Ascending aorta (tissue), 2 donors: ENCODE measurements at places on chromosomes 5 and 9.
A peak's percentile ranks its signal among the peaks of the same experiment; 100 is the strongest.

GRCh38 chr9:3629495-3629894 lies 103.7 kb upstream of the RFX3 start:
- no peak for DNase-seq

- no peak for DNase-seq
Observed at GRCh38 chr5:138601444-138601843, 26.2 kb upstream of the HSPA9 start.

GRCh38 chr9:72538921-72539702 lies 17.7 kb downstream of the TMC1 start:
- DNase-seq: no peak

DNA sequence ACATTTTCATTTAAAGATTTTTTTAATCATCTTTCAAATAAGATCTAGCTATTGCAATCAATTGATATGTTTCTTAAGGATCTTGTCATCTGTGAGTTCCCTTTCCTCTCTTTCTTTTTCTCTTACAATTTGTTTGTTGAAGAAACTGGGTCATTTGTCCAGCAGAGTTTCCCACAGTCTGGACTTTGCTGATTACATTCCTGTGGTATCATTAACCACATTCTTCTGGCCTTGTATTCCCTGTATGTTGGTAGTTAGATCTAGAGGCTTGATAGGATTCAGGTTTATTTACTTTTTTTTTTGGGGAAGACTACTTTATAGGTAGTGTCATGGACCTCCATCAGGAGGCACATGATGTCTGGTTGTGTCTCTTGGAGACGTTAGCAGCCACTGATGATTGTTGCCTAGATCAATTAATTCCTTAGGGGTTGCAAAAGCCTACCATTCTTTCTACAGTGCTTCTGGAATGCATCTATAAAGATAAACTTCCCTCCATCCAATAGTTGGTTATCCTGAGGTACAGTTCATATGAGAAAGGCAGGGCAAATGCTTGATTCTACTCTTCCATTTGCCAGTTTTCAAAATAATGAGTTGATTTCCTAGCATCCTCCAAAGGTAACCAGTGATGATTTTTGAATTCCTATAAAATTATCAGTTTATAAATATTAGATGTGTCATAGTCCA lies 14.3 kb downstream of the PDE8B start:
- DNase-seq: no peak

- DNase-seq: no peak
Observed at GRCh38 chr5:100832252-100833230, 70.5 kb downstream of the ST8SIA4 start.

DNA sequence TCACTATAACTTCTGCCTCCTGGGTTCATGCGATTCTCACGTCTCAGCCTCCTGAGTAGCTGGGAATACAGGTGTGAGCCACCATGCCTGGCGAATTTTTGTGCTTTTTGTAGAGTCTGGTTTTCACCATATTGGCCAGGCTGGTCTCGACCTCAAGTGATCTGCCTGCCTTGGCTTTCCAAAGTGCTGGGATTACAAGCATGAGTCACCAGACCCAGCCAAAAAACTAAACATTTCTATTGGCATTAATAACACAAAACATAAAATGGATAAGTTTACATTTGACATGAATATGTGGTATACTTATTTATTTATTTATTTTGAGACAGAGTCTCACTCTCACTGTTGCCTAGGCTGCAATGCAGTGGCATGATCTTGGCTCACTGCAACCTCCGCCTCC lies 13.6 kb upstream of the REEP5 start:
- DNase-seq: no peak

GRCh38 chr5:86689103-86689729 lies 71.5 kb downstream of the COX7C start:
- DNase-seq: no peak

- DNase-seq: no peak
Observed at GRCh38 chr9:28120626-28121025, 547.3 kb upstream of the C9orf72 start.

DNA sequence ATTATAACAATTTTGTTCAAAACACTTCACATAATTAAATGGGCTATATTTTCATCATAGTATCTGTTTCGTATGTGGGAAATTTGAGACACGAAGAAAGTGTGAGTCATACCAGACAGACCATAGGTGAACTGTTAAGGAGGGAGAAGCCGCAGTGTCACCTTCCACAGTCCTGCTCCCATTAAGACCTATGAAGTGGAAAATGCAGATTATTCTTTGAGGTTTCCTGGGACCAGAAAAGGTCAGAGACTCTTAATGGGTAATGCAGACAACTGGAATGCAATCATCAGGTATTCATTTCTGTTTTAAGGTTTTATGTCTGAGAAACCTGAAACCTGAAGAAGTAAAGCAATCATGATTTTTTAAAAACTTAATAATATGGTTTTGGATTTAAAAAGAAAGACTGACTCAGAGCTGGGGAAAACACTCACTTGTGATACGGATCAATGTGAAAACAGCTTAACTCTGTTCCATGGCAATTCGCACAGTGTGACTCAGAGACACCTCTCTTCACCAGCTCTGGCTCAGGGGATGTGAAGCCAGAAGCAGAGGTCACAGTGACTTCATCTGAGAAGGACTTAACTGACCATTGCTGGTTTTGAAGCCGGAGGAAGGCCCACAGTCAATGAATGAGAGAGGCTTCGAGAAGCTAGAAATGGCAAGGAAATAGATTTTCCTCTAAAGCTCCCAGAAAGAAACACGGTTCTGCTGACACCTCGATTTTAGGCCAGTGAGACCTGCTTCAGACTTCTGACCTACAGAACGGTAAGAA lies 17.2 kb upstream of the GCNT1 start:
- no peak for DNase-seq

DNA sequence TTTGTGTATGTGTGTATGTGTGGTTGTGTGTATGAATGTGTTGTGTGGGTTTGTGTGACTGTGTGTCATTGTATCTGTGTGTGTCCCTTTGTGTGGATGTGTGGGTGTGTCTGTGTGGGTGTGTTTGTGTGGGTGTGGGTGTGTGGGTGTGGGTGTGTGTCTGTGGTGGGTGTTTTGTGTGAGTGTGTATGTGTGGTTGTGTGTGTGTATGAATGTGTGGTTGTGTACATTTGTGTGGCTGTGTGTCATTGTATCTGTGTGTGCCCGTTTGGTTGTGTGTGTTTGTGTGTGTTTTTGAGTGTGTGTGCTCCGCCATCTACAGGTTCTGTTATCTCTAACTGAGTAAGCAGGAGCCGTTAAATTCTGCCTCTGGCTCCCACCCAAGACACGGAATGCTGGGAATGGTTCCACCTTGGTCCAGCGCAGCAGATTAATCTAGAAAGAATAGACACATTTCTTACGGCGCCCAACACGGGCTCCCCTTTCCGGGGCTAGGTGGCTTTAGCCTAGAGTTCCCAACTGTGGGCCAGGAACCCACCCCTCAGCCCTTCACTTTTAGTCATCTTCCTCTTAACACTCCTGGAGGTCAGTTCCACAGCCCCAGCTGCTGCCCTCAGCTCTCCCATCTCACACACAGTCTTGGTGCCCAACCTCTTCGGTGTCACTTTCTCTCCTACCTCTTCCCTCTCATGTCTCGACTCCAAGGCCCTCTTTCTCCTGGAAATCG lies 197.1 kb downstream of the TTLL11 start:
- no peak for DNase-seq

DNA sequence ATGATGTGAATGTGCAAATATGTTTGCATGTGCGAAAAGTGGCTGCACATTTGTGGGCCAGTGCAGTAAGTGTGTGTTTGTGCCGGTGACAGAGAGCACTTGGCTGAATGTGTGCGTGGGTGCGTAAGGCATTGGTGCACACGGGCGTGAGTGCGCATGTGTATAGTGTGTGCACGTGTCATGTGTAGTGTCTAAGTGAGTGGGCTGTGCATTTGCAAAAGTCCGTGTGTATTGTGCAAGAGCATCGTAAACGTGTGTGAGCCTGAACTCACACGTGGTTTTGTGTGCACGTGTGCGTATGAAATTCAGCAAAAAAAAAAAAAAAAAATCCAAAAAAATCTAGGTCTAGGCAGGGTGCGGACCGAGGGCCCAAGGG lies 6.5 kb upstream of the EBF1 start:
- DNase-seq: no peak

DNA sequence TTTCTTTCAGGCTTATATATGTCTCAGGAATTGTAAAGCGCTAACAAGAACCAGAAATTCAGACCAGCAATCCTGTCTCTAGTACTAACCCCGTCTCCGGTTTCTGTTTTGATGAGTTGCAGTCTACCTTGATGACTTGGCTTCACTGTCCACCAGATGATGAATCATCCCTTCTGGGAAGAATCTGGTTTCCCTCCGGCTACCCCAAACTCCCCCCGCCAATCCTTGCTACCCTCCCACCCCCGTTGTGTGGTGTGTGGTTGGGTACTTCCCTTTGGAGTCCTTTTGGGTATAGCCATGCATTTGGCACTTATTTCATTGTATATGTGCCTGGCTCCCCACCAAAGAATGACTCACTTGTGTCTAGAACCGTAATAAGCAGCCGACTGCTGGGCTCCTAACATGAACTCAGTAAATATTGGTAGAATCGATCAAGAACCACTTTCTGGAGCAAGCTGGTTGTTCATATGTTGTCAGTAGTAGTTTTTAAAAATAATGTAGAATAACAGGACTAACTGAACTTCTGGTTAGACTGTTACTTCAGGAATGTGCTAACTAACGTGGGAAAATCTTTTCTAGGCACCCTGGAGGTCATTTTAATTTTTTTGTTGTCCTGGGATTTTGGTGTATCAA lies 8.3 kb upstream of the TGFBI start:
- peak; percentile 65 for DNase-seq

GRCh38 chr9:116933251-116933650 lies 246.1 kb downstream of the TRIM32 start:
- no peak for DNase-seq

GRCh38 chr5:96084874-96085506 lies 123.3 kb upstream of the ELL2 start:
- no peak for DNase-seq
